GM13976 (cell line): ENCODE measurements at places on chromosomes 5 and 9.

DNA sequence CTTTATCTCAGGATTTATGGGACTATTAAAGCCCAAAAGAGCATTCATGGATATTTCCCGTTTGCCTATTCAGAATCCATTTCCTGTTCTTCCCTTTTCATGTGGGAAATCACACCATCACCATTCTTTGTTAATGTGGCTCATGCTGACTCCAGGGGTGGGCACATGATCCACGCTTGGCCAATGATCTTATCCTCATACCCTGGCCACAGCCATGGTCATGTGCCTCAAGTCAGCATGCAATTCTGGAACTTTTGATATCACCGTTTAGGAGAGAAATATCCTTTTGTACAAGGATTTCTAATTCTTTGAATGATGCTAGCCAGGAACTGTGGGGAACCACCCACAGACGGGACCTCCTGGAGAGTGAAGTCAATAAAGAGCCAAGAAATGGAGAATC, 272.2 kb downstream of the PRELID2 start:
- no peak for DNase-seq

- DNase-seq = peak; percentile 79
These were observed 90.6 kb downstream of the RALGPS1 start for GRCh38 chr9:127004946-127005769.

DNA sequence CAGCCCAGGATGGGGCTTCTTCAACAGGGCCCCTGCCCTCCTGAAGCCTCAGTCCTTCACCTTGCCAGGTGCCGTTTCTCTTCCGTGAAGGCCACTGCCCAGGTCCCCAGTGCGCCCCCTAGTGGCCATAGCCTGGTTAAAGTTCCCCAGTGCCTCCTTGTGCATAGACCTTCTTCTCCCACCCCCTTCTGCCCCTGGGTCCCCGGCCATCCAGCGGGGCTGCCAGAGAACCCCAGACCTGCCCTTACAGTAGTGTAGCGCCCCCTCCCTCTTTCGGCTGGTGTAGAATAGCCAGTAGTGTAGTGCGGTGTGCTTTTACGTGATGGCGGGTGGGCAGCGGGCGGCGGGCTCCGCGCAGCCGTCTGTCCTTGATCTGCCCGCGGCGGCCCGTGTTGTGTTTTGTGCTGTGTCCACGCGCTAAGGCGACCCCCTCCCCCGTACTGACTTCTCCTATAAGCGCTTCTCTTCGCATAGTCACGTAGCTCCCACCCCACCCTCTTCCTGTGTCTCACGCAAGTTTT, 23.6 kb downstream of the PCDHGC5 start:
- peak; percentile 87 for DNase-seq

DNA sequence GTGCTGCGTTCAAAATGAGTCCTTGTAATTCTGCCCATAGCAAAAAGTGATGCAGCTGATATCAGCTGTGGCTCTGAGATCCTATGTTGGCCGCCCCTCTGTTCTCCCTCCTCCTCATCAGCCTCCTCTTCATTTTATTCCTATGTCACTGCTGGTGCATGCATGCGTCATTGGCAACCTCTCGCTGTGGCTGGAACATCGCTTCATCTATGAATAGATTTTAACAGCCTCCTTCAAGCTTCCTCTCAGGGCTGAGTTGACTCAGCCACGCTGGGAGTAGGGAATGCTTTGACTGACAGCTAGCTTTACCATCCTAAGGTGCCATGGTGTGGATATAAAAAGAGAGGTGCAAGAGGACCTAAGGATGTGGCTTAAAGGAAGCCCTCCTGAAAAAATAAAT, 303.5 kb downstream of the PLK2 start:
- DNase-seq = no peak

- DNase-seq = no peak
These were observed 357.0 kb downstream of the TLE4 start for GRCh38 chr9:79928661-79929223.

GRCh38 chr9:71681708-71682272, 86.5 kb downstream of the CEMIP2 start:
- no peak for DNase-seq

DNA sequence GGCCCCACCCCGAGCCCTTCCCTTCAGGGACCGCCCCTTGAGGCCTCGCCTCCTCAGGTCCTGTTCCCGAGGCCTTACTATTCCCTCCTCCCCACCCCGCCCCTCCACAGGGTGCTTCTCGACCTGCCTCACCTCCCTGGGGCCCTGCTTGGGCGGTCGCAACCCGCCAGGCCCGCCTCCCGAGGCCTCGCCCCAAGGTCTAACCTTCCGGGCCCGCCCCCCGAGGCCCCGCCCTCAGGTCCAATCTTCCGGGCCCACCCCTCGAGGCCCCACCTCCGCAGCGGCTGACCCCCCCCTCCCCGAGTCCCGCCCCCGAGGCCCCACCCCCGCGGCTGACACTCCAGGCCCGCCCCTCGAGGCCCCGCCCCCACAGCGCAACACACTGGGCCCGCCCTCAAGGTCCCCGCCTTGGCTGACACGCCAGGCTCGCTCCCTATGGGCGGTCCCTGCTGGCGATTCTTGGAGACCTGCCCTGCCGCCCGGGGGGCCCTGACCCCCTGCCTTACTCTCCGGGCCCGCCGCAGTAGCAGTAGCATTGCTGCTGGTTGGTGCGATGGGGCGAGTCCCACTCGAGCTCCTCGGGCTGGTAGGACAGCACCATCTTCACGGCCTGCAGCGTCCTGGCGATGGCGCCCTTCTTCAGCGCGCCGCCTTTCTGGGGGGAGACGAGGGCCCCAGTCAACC, 8.2 kb downstream of the PHF19 start:
- peak; percentile 99 for DNase-seq

DNA sequence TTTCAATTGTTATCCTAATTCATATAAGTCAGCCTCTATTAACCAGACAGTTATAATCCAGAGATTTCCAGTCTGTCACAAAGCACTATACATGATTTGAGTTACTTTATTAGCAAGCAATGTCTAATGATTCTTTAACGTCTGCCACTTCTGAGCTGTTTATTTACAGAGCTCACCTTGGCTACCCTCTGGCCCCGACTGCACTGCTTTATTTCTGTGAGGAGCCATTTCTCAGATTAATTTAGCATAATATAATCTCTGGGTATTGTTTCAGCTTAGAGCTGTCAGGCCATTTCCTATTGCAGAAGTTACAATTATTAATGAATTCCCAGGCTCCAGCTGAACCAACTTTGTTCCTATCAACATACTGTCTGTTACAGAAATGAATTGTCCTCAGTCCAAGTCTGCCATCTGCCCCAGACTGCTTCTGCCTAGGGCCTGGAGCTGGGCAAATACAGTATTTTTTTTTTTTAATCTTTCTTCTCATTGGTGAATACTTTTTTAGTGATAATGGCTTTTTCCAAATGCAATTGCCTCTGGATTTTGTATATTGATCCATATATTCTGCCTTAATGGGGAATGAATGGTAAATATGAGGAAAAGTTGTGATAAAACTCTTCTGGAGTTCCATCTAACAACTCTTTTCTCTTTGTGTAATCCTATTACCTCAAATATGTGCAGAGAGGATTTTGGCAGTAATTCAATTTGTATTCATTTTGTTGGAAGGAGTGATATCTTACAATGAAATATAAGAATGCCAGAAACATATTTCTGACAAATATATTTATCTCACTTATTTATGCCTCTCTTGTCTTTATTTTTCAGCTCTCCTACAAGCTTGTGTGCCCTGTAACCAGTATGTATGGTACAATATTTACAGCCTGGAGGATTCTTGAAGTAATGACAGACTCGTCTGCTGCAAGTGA, 104.7 kb downstream of the FOCAD start:
- DNase-seq = no peak

- DNase-seq = no peak
These were observed 33.8 kb downstream of the GPBP1 start for GRCh38 chr5:57207681-57208080.

DNA sequence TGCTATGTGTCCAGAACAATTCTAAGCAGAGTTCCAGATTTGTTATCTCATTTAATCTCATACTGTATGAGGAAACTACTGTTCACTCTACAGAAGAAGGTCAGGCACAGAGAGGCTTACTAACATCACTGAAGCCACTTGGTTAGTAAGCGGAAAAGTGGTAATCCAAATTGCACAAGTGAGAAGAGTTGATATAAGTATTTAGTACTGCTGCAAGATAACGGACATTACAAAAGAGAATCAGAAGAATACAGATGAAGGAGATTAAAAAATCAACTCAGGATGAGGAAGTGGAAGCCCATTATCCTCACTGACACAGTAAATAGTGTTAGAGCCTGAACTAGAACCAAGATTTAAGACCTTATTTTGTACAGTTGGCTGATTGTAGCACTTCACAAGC, 22.3 kb upstream of the TLR4 start:
- DNase-seq = no peak

DNA sequence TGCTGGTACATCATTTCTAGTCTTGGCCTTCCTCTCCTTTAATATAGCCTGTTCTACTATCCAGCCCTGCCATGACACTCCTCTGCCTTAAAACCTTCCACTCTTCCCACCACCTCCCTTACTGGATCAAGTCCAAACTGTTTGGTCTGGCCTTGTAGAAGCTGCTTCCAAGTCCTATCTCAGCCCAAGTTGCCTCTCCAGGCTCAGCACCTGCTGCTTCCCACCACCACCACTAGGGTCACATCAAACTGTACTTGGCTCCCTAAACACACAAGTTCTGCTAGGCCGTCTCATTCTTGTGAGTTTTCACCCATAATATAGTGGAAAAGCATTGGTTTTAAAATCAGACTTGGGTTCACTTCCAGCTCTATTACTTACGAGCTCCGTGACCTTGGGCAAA, 1.4 kb downstream of the NDUFA8 start:
- peak; percentile 54 for DNase-seq

- DNase-seq = peak; percentile 47
These were observed 4.5 kb upstream of the DMRT3 start for GRCh38 chr9:971901-972500.

DNA sequence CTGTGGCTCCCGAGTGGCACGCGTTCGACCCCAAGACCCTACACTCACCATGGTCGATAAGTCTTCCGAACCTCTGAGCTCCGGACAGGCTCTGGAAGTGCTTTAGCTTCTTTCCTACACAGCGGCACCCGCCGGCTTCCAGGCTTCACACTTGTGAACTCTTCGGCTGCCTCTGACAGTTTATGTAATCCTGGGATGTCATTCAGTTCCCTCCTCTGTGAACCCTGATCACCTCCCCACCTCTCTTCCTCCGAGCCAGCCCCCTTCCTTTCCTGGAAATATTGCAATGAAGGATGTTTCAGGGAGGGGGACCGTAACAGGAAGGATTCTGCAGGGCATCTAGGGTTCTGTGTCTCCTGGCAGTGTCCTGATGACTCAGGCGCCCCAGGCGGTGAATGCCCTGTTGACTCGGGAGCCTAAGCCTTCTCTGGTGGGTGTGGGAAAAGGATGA, at the start of gene CD14:
CD14 (minus strand) TSS at position 155 of the 451 bp plus-strand sequence; CDS start at position 51, 104 bp downstream.
- no peak for DNase-seq

DNA sequence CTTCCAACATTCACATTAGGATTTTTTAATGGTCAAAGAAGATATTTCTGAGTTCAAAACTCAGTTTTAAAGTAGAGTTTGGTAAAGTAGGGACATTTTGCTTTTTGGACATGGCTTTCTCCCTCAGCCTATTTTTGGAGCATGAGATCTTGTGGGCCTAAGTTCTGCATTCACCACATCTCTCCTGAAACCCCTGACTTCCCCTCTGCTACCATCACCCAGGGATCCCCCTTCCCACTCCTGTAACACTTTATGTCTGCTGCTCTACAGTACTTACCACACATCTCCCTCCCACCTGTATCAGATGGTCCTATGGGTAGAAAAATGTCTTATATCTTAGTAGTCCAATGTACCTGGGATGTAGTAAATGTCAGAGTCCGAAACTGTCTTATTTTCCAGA, 48.2 kb upstream of the JAK2 start:
- DNase-seq = peak; percentile 45

- no peak for DNase-seq
These were observed 22.8 kb upstream of the RNU6ATAC start for GRCh38 chr9:134187110-134187531.

DNA sequence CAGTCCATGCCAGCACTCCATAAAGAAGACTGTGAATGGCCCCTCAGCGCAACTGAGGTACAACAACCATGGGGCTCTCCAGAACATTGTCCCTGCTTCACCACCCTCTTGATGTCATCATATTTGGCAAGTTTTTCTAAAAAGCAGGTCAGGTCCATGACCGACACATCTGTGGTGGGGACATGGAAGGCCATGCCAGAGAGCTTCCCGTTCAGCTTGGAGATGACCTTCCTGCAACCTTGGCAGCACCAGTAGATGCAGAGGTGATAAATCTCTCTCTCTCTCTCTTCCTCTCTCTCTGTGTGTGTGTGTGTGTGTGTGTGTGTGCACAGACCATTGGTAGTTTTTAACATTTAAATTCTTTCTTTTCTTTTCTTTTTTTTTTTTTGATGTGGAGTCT, 35.4 kb upstream of the AGXT2 start:
- no peak for DNase-seq

- DNase-seq = peak; percentile 43
These were observed 3.3 kb upstream of the CLTA start for GRCh38 chr9:36187414-36187813.

GRCh38 chr5:179181988-179182387, 121.8 kb downstream of the ZNF354C start:
- no peak for DNase-seq

GRCh38 chr5:107900721-107901120, 230.0 kb upstream of the EFNA5 start:
- DNase-seq = no peak

GRCh38 chr9:116209414-116210116, 56.0 kb downstream of the PAPPA start:
- DNase-seq = no peak

GRCh38 chr5:126591549-126591948, 3.5 kb downstream of the ALDH7A1 start:
- no peak for DNase-seq
